ENCODE measurements at places on chromosomes 7 and 10.

GRCh38 chr7:17706734-17707133 lies 233.6 kb downstream of the SNX13 start:
- no peak for DNase-seq

DNA sequence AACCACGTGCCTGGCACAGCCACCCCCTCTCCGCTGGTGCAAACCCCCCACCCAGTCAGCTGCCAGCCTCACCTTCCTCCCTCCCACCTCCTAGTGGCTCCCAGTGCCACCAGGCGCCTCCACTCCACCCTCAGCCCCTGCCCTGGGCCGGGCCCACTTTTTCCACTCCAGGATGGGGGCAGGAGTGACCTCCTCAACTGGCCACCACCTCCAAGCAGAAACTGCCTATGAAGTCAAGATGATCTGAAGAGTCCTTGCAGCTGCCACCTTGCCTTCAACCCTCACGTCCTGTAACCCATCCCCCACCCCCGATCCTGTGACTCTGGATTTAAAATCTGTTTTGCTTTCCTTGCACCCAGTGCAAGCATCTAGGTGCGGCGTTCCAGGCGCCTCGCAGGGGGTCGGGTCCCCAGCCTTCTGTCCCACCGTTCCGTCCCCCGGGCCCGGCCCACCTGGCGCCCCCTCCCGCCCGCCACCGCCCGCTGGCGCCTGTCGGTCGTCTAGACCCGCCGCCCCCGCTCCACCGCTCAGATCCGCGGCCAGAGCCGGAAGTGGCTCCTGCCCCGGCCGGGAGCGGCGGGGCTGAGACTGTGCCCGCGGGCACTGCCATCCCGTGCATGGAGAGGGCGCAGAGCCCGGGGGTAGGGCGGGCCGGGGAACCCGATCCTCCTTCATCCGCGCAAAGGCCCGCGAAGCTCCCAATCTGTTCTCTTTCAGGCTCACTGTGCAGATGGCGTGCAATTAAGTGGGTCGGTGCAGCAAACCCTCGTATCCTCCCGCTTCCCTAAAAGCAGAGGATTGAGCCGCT lies 51.2 kb upstream of the GTF2I start:
- DNase-seq = no peak

DNA sequence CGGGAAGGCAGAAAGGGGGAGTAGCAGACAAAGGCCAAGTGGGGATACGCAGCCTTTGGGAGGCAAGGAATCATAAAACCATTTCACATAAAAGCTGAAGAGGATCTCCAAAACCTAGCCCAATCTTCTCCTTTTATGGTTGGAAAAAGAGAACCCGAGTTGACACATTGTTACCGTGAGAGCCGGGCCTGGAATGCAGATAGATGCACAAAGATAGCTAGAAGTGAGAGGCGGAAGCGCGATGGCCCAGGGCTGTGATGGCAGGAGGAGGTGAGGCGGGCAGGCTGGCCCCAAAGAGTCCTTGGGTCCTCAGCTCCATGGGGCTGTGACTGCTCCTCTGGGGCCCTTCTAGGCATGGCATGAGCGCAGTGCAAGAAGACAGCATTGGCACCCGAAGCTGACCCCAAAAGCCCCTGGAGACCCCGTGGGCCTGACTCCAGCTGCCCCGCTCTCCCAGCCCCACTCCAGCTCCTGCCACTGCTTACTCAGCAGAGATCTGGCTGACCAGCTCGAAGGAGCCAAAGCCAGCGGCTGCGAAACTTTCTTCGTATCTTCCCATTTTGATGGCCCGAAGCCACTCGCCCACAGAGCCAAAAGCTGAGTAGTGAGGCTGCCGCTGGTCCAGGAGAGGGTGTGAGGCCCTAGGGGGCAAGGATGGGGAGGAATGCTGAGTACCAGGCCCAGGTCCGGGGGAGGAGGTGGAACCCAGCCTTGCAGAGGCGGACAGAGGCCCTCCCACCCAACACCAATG lies 22.5 kb downstream of the EPHB4 start:
- no peak for DNase-seq

DNA sequence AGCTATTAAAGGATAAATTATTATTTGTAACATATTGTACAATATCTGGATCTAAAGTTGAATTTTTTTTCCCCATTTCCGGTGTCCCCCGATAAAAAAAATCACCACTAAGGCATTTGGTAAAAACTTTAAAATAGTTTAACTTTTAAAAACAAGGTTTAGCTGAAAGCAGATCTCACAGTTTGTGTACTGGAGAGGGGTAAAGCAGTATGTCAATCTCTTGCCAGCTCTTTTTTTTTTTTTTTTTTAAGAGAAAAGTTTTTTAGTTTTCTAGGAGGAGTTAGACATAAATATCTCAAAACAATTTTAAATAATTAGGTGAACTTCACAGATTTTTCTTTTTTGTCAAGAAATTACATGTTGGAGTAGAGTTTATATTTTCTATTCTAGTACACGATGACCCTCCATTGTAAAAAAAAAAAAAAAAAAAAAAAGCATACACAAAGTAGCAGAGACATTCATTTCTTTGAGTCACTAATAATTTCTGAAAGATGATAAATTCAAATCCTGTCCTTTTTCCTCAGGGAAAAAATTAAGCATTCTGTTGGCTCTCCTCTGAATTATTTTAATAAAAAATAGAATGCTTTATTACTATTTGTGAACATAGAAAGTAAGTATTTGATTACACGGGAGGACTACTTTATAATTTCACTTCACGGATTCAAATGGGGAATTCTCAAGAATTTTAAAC lies 1.9 kb upstream of the HBP1 start:
- DNase-seq = no peak

- DNase-seq = no peak
Observed at GRCh38 chr7:150357771-150358427, 10.7 kb upstream of the REPIN1 start.

Data from GOT3 (cell line).